ENCODE measurements at places on chromosomes 5 and 9. TPM values are rescaled to one million over a fixed set of nuclear protein-coding genes. Genes with fewer than 3 reads are reported as not detected.

FGF1 gene
- 2.0 TPM for total RNA-seq

GFPT2 gene
- total RNA-seq, result 3.9 TPM

FGF10 gene
- total RNA-seq, result not detected

ECM2 gene
- total RNA-seq, result not detected

LIFR gene
- total RNA-seq, result 1.1 TPM

PTBP3 gene
- 233 TPM for total RNA-seq

MSMP gene
- not detected for total RNA-seq

NEUROG1 gene
- total RNA-seq, result not detected

PAEP gene
- total RNA-seq, result not detected

ZNF300 gene
- 4.0 TPM for total RNA-seq

SOX30 gene
- not detected for total RNA-seq

SETD9 gene
- total RNA-seq, result 1.1 TPM

HNRNPK gene
- 498 TPM for total RNA-seq

EPB41L4A gene
- total RNA-seq, result 4.7 TPM

PCAT7 gene
- not detected for total RNA-seq

TAF1L gene
- total RNA-seq, result not detected

MEGF10 gene
- total RNA-seq, result 0.05 TPM

CREB3 gene
- 47.8 TPM for total RNA-seq

SLCO6A1 gene
- total RNA-seq, result 0.14 TPM

PHF2 gene
- 12.1 TPM for total RNA-seq

FBP1 gene
- 0.21 TPM for total RNA-seq

ANKRD34B gene
- not detected for total RNA-seq

CYLC2 gene
- total RNA-seq, result not detected

SLC46A2 gene
- not detected for total RNA-seq

ANKDD1B gene
- total RNA-seq, result not detected

PCDHA5 gene
- total RNA-seq, result not detected

FGF18 gene
- total RNA-seq, result not detected

ADGRV1 gene
- total RNA-seq, result 0.49 TPM

IFNA2 gene
- not detected for total RNA-seq

ALDOB gene
- not detected for total RNA-seq

MOB3B gene
- total RNA-seq, result 6.0 TPM

PCA3 gene
- not detected for total RNA-seq

FAM163B gene
- not detected for total RNA-seq

PDE6A gene
- total RNA-seq, result not detected

C9orf153 gene
- not detected for total RNA-seq

NR2F1-AS1 gene
- not detected for total RNA-seq

PCDHGB1 gene
- not detected for total RNA-seq

TBC1D9B gene
- 47.8 TPM for total RNA-seq

ECSCR gene
- total RNA-seq, result not detected

SNCAIP gene
- 0.09 TPM for total RNA-seq

NOXA1 gene
- total RNA-seq, result 0.92 TPM

MARVELD2 gene
- total RNA-seq, result 26.1 TPM

FBLL1 gene
- total RNA-seq, result not detected

TICAM2 gene
- 0.56 TPM for total RNA-seq

PROB1 gene
- 1.6 TPM for total RNA-seq

GFI1B gene
- total RNA-seq, result not detected

EMB gene
- 28.4 TPM for total RNA-seq

CDH6 gene
- 11.3 TPM for total RNA-seq

SV2C gene
- total RNA-seq, result 0.14 TPM

CRB2 gene
- not detected for total RNA-seq

CCDC192 gene
- total RNA-seq, result not detected

P4HA2 gene
- 58.1 TPM for total RNA-seq

TPM2 gene
- 320 TPM for total RNA-seq

RNF145 gene
- total RNA-seq, result 87.9 TPM

ANKRD18A gene
- total RNA-seq, result 0.98 TPM

LCN15 gene
- total RNA-seq, result not detected

QSOX2 gene
- 8.5 TPM for total RNA-seq

NSA2 gene
- 112 TPM for total RNA-seq

OR5C1 gene
- total RNA-seq, result not detected

Measured in airway epithelial cell (primary cell).